Ovary (tissue), 10 donors: ENCODE measurements at places on chromosomes 12 and 14. TPM values are rescaled to one million over a fixed set of nuclear protein-coding genes. Genes with fewer than 3 reads are reported as not detected.

SGPP1 gene
- total RNA-seq: 12.5 TPM

PLBD2 gene
- 96.6 TPM for total RNA-seq

C1QL4 gene
- total RNA-seq: not detected

KRT71 gene
- not detected for total RNA-seq

PCED1B gene
- 27.2 TPM for total RNA-seq

LRP1-AS gene
- total RNA-seq: not detected

KRT81 gene
- total RNA-seq: not detected

ANKRD33 gene
- not detected for total RNA-seq

DNA sequence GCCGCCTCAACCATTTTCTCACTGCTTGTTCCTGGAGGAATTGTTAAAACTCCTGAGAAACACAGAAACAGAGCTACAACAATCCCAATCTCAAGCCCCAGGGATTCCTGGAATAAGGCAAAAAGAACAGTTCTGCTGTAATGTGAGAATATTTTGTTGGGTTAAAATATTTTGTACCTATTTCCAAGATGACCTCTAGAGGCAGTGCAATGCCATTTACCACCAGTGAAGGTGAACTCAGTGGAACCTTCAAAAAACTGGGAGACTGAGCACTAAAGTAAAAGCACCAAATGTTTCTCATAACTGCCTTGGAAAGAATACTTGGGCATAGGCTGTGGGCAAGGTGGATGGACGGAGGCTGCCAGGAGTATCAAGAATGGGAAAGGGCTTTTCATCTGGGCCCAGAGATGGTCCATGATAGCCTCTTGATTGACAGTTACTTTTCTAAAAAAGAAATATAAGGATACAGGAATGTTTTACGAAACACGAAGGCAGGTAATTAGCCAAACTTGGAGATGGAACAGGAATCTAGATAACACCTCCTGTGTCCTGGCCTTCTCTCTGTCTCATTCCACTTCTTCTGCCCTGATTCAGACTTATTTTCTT lies 334.0 kb upstream of the FLRT2 start:
- no peak for DNase-seq

- no peak for DNase-seq
Observed at GRCh38 chr14:53875324-53875897, 81.2 kb downstream of the BMP4 start.

DNA sequence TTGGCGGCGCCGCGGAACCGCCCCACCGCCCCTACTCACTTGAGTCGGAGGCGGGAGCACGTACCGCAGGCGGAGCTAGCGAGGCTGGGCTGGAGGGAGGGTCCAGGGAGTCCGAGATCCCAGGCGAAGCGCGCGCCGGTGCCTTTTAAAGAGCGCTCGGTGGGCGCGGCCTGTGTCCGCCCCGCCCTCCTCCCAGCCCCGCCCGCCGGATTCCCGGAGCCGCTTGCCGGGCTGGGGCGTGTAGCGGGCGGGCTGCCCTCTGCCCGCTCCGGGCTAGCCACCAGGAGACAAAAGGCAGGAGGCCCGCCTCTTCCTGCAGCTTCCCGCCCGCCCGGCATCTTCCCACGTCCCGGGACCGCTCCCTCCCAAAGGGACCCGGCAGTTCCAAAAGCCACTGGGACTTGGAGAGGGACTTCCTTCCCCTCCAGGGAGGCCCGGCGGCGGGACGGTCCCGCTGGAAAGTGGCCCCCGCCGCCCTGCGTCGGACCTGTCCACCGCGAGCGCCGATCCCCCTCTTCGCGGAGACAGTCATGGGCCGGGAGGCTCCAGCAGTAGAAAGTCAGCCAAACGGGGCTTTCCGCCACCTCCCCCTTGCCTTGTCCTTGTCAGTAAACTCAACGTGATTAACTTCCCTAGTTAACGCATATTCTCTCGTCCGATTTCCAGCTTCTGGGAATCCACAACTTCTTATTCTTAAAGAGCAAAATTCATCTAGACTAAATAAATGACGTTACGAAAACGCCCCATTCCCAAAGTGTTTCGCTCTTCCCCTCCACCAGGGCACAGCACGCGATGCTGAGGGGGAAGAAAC lies at the start of gene CSRP2:
TSS of gene CSRP2 (minus strand) at position 121 of the 811 bp plus-strand sequence. CDS start 12,759 bp downstream, outside the sequence.
- peak; percentile 93 for DNase-seq

DNA sequence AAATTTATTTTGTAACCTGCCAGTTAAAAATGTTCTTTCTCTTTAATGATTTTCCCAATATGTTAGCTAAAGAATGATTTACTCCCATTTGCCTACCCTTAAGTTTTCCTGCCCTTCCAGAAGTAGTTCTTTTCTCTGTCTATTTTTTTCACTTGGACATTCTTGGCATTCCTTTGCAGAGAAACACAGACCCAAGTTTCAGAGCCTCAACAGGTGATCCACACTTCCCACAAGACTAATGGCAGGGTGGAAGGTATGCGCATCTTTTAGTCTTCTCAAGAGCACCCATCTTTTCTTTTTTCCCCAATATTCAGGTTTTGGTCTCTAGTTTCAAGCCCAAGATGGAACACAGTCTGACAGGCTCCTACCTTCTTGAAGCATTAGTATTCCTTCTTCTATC lies 420.7 kb downstream of the ADAMTS20 start:
- DNase-seq: no peak

GRCh38 chr12:70178038-70178437 lies 65.2 kb upstream of the CNOT2 start:
- no peak for DNase-seq

DNA sequence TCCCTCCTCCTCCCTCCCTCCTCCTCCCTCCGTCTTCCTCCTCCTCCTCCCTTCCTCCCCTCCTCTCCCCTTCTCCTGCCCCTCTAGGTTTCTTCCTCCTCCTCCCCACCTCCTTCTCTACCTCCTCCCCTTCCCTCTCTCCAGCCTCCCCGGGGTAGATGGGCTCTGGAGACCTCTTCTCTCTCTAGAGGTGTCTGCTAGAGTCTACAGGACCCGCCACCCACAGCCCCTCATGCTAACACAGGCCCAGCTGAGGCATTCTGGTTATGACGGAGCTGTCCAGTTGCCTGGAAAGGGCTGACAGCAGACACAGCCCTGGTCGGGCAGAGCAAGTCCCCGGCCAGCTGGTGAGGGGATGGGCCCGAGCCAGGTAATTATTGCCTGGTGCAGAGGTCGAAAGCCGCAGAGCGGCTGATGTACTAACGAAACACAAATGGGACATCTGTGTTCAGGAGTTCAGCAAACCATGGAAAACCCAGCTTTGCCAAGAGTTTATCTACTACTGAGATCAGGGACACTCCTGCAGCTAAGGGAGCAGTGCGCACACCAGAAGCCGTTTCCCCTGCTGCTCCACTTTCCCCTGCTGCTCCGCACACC lies 96.2 kb downstream of the PAPOLA start:
- DNase-seq: no peak

- no peak for DNase-seq
Observed at GRCh38 chr14:27386391-27386790, 788.6 kb upstream of the NOVA1 start.

GRCh38 chr12:76501390-76501789 lies 58.2 kb downstream of the OSBPL8 start:
- no peak for DNase-seq

DNA sequence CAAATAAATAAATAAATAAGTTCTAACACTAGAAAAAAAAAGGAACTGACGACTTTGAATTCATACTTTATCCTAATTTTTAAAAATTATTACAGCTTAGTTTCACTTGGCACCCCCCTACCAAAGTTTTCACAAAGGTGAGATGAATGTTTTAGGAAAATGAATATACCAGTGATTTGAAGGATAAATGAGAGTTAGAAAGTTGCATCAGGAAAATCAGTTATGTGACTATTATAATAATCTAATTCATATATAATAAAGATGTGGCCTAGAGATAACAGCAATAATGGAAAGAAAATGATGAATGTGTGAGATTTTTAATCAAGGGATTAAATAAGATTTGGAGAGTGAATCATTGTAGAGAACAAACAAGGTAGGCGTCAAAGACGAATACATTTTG lies 103.0 kb upstream of the RAP1B start:
- no peak for DNase-seq

DNA sequence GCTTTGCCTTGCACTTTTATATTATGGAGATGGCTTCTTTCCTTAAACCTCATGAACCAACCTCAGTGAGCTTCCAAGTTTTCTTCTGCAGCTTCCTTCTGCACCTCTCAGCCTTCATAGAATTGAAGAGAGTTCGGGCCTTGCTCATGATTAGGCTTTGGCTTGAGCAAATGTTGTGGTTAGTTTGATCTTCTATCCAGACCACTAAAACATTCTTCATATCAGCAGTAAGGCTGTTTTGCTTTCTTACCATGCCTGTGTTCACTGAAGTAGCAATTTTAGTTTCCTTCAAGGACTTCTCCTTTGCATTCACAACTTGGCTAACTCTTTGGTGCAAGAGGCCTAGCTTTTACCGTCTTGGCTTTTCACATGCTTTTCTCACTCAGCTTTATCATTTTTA lies 125.4 kb downstream of the SNAPC1 start:
- no peak for DNase-seq

GRCh38 chr12:83462419-83462818 lies 775.7 kb downstream of the TMTC2 start:
- DNase-seq: no peak

GRCh38 chr12:53972152-53972702 lies 699 bp upstream of the HOXC11 start:
- DNase-seq: no peak

GRCh38 chr12:88503281-88503703 lies 77.0 kb downstream of the KITLG start:
- DNase-seq: no peak

DNA sequence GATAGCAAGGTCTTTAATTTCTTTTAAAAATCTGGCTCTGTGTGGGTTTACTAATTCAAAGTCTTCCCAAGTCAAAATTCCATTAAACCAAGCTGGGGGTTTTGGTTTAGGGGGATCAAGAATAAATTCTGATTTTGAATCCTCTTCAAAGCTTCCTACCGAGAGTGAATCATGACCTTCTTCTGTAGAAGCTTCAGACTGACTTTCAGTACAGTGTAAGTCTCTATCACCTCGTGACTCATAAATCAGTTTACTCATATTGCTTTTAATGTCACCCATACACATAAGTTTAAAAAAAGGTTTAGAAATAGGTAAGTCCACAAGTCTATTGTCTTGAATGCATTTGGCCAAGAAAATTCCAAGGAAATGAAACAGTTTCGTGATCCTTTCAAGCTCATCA lies 80.6 kb upstream of the STRN3 start:
- DNase-seq: no peak

DNA sequence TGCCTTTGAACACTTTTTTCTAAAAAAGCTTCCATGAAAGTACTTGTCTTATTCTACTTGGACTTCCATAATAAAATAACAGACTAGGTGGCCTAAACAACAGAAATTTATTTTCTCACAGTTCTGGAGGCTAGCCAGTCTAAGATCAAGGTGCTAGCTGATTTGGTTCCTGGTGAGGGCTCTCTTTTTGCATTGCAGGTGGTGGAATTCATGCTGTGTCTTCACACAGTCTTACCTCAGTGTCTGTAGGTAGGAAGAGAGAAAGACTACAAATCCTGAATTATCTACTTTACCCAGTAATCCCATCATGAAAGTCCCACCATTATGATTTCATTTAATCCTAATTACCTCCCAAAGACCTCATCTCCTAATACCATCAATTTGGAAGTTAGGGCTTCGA lies 356.0 kb downstream of the NAV3 start:
- no peak for DNase-seq

DNA sequence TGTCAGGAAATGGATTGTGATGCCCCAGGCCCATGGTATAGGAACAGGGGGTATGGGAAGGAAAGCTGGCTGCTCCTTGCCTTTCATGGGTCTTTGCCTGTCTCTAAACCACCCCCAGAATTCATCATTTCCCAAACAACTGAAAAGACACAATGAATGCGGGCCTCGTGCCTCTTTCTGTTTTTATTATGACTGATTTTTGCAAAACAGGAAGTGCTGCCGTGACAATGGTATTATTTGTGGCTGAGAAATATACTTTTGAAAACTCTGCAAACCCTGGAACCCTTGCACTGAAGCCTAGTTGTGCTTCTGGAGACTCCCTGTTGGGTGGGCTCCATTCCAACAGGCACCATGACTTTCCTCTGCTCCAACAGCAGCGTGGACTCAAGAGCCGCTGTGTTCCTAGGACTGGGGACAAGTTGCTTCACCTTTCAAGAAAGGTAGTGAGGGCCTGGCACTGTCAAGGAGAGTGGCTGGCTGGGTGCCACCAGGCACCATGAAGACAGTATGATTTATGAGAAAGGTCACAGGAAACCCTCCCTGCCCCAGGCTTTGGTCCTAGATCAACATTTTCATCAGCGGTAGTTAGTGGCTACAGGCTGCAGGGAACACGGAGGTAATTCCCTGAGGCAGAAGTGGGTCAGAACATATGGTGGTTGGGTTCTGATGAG lies 4.8 kb upstream of the DGLUCY start:
- no peak for DNase-seq

- no peak for DNase-seq
Observed at GRCh38 chr14:67468378-67468730, 20.2 kb downstream of the TMEM229B start.

DNA sequence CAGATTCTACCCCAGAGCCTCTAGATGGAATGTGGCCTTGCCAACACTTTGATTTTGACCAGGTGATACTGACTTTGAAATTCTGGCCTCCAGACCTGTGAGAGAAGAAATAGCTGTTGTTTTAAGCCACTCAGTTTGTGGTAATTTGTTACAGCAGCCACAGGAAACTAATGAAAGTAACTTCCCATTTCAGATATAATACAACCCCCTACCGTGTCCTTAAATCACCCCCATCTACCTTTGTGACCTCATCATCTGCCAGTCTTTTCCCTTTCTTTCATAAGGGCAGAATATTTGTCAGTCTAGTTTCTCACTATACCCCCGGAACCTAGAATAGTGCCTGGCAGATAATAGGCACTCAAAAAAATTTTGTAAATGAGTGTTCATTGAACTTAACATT lies 39.6 kb downstream of the PPP4R4 start:
- DNase-seq: no peak
